Glomerular endothelial cell (primary cell): ENCODE measurements at places on chromosomes 5 and 9. TPM values are rescaled to one million over a fixed set of nuclear protein-coding genes. Genes with fewer than 3 reads are reported as not detected.

Gene SLC1A1
- 10.9 and 13.0 TPM in 2 replicates for total RNA-seq

Gene CBY3
- total RNA-seq: 3.0 TPM in 1 of 2 replicates, not detected in the other

Gene ELL2
- total RNA-seq: 13.5 and 17.9 TPM in 2 replicates

Gene PCDHGA7
- total RNA-seq: 3.6 and 5.3 TPM in 2 replicates

Gene PAPPA
- total RNA-seq: 7.4 and 13.1 TPM in 2 replicates

Gene ENHO
- not detected in 2 replicates for total RNA-seq

Gene DBN1
- 300 and 362 TPM in 2 replicates for total RNA-seq

Gene TCERG1
- total RNA-seq: 26.0 and 43.6 TPM in 2 replicates

Gene PGM5
- 1.4 and 3.3 TPM in 2 replicates for total RNA-seq

Gene PLAC8L1
- not detected in 2 replicates for total RNA-seq

Gene AUH
- 7.4 and 10.2 TPM in 2 replicates for total RNA-seq

Gene PCDHA4
- 0.29 TPM in 1 of 2 replicates, not detected in the other for total RNA-seq

Gene LRRC70
- total RNA-seq: 27.5 and 29.4 TPM in 2 replicates

Gene C5orf58
- total RNA-seq: not detected in 2 replicates

Gene STK32A
- total RNA-seq: not detected in 2 replicates

Gene P4HA2
- total RNA-seq: 109 and 151 TPM in 2 replicates

Gene EQTN
- total RNA-seq: not detected in 2 replicates

Gene GTF3C4
- 14.9 and 16.3 TPM in 2 replicates for total RNA-seq

Gene PCA3
- total RNA-seq: not detected in 2 replicates

Gene PRR7
- 13.5 and 20.0 TPM in 2 replicates for total RNA-seq

Gene RGS7BP
- total RNA-seq: 23.9 and 24.1 TPM in 2 replicates

Gene NPR2
- 15.9 and 16.6 TPM in 2 replicates for total RNA-seq

Gene TLR4
- total RNA-seq: 38.6 and 38.8 TPM in 2 replicates

Gene CDC20B
- total RNA-seq: 0.23 TPM in 1 of 2 replicates, not detected in the other

Gene TMEM174
- total RNA-seq: not detected in 2 replicates

Gene PSD2
- total RNA-seq: not detected in 2 replicates

Gene WHRN
- 0.68 and 1.9 TPM in 2 replicates for total RNA-seq

Gene CD14
- 0.23 TPM in 1 of 2 replicates, not detected in the other for total RNA-seq

Gene NR6A1
- 0.10 and 1.3 TPM in 2 replicates for total RNA-seq

Gene FGFR4
- total RNA-seq: 4.8 and 6.2 TPM in 2 replicates

Gene OCLN
- total RNA-seq: 4.3 and 7.4 TPM in 2 replicates

Gene NPDC1
- 195 and 250 TPM in 2 replicates for total RNA-seq

Gene CLK4
- total RNA-seq: 7.4 and 18.0 TPM in 2 replicates

Gene OBP2B
- not detected in 2 replicates for total RNA-seq

Gene SLC36A3
- not detected in 2 replicates for total RNA-seq

Gene SURF6
- 17.1 and 22.9 TPM in 2 replicates for total RNA-seq

Gene ORM2
- not detected in 2 replicates for total RNA-seq

Gene IFNB1
- total RNA-seq: not detected in 2 replicates

Gene SNCAIP
- 18.4 and 44.8 TPM in 2 replicates for total RNA-seq

Gene OTP
- not detected in 2 replicates for total RNA-seq

Gene KCNV2
- total RNA-seq: not detected in 2 replicates

Gene RANBP17
- total RNA-seq: 11.4 and 12.9 TPM in 2 replicates

Gene GABRA6
- total RNA-seq: not detected in 2 replicates

Gene GPR21
- 1.1 TPM in 1 of 2 replicates, not detected in the other for total RNA-seq

Gene KLF4
- total RNA-seq: 3.5 and 10.3 TPM in 2 replicates
